Activated CD4-positive, alpha-beta T cell treated with anti-CD3 and anti-CD28 coated beads, Interleukin-2, Interleukin-4, amounts not matched to agents 100 ng/mL and 50 ng/mL, durations not matched to agents 16 hours and 8 hours (primary cell): ENCODE measurements at places on chromosomes 11 and 22.

DNA sequence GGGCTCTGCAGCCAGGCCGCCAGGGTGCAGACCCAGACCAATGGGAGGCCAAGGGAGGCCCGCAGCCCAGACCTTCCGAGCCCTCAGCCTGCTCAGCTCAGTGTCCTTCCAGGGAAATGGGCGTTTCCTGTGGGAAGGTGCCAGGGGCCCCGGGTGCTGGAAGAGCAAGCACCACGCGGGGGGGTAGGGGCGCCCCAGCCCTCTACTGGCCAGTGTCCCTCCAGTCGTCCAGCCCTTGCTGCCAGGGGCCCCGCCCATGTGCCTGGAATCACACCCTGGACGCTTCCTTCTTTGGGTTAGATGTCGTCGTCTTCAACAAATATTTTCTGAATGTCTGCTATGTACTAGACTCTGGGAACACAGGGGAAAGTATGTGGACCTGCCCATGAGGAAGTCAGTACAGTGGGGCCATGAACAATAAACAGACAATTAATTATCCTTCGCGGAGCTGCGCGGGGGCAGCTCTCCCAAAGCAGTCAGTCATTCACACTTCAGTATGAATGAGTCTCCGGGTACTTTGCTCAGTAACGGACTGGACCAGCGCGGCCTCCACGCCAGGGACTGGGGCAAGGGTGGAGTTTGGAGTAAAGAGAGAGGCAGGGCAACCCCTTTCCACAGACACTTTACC lies 60.2 kb downstream of the CDKN1C start:
- DNase-seq: no peak

DNA sequence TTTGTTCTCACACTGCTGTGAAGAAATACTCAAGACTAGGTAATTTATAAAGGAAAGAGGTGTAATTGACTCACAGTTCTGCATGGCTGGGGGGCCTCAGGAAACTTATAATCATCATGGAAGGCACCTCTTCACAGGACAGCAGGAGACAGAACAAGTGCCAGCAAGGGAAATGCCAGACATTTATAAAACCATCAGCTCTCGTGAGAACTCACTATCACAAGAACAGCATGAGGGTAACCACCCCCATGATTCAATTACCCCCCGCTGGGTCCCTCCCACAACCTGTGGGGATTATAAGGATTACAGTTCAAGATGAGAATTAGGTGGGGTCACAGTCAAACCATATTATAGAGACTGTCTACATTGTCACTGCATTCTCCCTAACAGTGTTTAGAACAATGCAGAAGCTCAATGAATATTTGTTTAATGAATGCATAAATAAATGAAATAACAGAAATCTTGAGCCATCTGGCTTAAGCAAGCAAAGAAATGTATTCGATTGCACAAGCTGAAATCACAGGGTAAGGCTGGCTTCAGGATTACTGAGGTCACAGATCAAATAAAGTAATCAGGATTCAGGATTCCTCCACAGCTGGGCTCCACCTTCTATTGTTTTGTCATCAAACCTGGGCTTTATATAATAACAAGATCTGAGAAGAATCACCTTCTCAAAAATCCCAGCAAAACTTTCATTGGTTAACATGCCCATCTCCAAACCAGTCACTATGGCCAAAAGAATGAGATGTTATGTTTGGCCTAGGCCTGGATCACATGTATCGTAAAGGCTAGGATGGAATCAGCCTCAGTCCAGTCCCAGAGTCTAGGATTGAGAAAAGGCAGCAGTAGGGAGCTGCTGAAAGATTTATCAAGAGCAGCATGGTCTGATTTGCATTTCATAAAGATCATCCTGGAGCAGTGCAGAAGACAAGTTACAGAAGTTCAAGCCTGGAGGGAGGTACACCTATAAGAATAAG lies 137.8 kb upstream of the UBASH3B start:
- DNase-seq: no peak

- DNase-seq: no peak
Measured at GRCh38 chr22:31618471-31619176, 43.4 kb downstream of the PISD start.

DNA sequence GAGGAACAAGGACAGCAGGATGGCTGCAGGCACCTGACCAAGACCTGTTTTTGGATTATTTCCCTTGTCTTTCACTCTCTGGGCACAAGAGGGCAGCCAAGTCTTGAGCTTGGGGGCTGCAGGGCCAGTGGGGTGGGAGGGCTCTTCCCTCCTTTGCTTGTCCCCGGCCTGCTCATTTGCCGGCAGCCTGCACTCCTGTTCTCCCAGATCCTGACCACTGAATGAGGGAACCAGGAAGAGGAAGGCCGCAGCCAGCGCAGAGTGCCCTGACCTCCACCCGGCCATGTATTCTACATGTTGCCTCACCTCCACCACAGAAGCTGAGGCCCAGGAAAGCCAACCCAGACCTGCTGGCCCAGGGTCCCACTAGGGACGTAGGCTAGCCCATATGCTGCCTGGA lies 15.5 kb upstream of the NNMT start:
- DNase-seq: peak; percentile 6

GRCh38 chr11:60158636-60159035 lies 24.2 kb downstream of the MS4A6A start:
- no peak for DNase-seq
